Activated CD4-positive, alpha-beta T cell treated with anti-CD3 and anti-CD28 coated beads, Interleukin-2, amount 10 ng/mL, durations not matched to agents 7 days and 5 days (primary cell): ENCODE measurements at places on chromosomes 3 and 15.
A peak's percentile ranks its signal among the peaks of the same experiment; 100 is the strongest.

DNA sequence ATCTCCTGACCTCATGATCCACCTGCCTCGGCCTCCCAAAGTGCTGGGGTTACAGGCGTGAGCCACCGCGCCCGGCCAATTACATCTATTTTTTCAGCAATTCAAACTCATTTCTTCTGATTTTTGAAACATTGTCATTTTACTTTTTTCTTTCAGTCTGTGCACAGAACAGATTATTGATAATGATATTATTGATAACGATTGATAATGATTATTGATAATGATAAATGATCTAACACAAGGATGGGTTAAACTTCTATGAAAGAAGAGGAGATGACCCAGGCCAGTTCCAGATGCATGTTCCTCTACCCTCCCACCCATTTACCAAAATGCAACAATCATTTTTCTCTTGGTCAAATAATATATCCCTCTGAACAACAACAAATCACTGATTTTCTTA, 118.0 kb downstream of the CTNNB1 start:
- DNase-seq, result no peak

GRCh38 chr3:122636697-122637096, 43.9 kb upstream of the PARP14 start:
- no peak for DNase-seq

DNA sequence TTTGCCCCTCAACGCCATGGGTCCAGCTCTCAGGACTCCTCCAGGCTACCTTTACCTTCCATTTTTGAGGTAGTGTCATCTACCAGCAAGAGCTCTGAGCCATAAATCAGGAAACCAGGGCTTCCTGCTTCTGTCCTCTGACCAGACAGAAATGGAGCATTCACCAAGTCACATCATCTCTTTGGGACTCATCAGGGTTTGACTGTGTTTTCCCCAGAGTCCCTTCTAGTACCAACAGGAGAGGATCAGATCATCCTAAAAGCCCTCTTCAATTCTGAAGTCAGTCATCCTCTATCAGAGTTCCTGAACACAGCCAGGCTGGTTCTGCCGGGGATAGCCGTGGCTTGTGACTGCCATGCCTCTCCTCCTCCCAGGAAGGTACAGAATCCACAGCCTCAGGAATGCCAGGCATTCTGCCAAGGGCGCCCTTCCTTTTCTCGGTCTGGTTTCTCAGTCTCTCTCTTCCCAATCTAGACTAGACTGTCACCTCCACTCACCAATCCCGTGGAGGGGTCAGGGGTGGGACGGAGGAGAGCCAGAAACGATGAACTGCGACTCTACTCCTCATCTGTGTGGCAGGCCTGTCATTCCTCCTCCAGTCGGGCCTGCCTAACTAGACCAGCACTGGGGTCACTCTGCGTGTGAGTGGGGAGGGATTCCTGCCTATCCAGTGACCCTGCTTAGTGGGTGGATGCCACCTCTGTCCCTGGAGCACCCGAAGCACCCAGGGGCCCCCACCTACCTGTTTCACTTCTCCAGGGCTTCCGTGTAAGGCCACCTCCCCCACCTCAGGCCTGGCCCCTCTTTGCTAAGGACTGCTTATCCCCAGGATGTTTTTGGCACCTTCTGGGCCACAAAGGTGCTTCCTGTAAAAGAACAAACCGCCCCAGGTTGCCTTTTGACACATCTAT, 30.9 kb downstream of the CCNL1 start:
- peak; percentile 63 for DNase-seq

DNA sequence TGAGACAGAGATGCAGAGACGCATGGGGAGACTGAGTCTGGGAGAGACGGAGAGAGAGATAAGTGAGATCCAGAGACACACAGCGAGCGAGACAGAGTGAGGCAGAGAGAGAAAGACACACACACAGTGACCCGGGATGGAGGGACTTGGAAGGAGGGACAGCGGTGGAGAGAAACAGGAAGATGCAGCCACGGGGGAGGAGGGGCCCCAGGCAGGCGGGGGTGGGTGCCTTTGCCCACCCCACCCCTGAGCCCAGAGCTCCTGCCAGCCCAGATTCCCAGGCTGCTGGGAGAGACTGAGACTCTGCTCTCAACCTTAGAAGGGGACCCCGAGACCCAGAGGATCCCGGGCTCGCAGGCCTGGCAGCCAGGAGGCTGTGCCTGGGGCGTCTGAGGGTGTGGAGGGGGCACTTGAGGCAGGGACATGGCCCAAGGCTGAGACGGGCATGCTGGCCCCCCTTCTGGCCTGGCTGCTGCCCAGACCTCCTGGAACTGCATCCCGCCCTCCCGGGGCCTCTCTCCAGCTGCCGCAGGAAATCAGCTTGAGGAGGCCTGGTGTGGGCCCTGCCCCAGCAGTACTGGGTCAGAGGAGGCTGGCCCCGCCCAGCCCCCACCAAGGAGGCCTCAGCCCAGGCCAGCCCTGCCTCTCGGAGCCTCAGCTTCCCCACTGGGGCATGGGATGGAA, 18.1 kb downstream of the H1-8 start:
- no peak for DNase-seq
